T-cell (primary cell): ENCODE measurements at places on chromosomes 2 and 18. TPM values are rescaled to one million over a fixed set of nuclear protein-coding genes. Genes with fewer than 3 reads are reported as not detected.

DNA sequence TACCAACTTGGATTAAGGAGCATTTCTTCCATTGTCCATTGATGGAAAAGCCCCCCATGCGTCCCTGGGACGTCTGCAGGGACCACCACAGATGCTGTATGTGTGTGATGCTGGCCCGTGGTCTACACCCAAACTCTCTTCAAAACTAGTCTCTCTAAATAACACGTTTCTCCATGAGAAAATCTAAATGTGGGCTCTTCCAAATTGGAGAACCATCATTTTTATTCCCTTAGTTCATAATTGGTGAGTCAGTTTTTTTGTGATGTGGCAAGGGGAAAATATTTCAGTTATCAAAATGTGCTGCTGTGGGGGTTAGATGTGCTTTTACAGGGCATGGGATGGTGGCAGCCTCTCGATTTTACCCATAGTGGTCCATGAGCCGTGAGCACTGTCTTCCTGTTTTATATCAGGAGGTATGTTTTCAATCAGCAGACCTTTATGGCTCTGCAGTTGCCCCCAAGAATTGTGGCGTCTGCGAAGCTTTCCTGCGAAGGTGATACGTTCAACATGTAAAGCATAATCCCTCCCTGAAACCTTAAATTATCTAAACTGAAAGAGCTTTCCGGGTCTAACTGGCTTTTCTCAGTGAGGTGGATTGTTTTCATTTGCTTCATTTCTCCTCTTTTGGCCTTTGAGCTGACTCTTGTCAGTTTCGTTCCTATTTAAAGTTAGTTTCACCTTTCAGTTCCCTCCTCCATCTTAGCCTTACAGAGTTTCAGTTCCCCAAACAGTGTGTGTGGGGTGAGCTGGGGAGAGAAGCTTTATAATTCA, 78.4 kb downstream of the SETBP1 start:
- DNase-seq: no peak

DNA sequence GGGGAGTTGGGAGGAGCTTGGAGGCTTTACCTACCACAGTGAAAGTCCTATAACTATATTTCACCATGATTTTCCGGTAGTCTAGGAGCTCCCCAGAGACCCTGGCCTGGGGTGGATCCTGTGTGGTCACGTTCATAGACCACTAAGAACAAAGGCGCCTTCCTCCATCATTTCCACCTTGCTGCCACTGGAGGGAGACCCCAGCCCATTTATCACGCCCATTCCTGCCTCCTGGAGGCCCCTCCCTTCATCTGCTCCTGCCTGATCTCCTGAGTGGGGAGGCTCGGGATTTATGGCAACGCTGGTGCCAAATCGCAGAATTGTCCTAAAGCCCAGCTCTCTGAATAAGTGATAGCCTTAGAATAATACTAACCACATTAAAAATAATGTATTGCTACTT, 507.6 kb upstream of the SPHKAP start:
- no peak for DNase-seq

DNA sequence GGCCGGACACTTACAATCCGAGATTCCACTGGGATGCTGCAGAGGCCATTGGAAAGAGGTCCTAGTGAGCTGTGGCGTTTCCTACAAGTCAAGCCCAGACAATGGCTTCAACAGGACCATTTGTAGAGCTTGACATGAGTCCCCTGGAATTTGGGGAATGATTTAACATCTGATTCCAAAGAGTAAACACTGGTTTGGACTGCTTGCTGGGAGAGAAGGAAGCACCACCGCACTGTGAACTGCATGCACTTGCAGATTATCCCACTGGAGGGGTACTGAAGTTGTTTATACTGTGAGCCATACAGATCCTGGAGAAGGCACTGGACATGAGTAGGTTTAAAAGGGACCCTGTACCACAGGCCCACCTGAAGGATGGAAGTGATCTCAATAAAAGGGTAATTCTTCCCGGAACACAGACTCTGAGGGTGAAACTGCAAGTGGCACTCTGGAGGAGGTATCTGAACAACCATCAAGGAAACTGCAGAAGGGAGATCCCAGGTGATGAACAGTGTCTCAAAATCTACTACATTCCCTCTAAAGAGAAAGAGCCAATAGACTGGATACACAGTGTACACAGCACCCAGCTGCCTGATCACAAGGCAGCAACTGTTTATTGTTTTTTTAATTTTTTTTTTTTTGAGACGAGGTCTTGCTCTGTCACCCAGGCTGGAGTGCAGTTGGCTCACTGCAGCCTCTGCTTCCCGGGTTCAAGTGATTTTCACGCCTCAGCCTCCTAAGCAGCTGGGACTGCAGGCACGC, 4.3 kb upstream of the RAB6C start:
- DNase-seq: no peak

The TTR gene
- total RNA-seq: 2.6 TPM
